ENCODE measurements at places on chromosomes 16 and 17.

DNA sequence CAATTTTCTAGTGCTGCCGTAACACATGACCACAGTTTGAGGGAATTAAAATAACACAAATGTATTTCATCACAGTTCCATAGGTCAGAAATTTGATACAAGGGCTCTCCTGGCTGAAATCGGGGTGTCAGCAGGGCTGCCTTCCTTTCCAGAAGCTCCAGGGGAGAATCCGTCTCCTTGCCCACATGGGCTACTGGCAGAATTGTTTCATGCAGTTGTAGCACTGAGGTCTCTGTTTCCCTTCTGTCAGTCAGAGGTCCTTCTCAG is 20.5 kb downstream of the EIF4A3 start:
- no peak for DNase-seq

- no peak for DNase-seq
These were observed at the start of gene SLC6A4 for GRCh38 chr17:30235386-30236296. TSS of gene SLC6A4 (minus strand) at chr17:30235697. CDS start at chr17:30221958, 13,739 bp downstream.

GRCh38 chr17:39754161-39754957 is 16.6 kb downstream of the GRB7 start:
- DNase-seq = peak; percentile 97

DNA sequence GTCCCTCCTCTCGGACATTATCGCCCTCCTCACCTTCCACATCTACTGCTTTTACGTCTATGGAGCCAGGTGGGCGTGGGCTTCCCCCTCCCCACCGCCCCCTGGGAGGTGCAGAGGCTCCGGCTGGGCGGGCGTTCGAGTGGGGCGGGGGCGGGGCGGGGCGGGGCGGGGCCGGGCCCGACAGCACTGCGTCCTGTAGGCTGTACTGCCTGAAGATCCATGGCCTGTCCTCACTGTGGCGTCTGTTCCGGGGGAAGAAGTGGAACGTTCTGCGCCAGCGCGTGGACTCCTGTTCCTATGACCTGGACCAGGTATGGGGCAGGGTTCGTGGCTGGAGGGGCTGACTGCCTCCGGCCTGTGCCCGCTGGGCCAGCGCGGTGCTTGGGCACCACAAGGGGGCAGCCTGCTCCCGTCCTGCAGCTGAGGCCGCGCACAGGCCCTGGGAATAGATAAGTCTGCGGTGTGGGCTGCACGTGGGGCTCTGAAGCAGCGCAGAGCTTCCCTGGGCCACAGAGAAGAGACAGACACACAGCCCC is 9.2 kb downstream of the PIGQ start:
- DNase-seq = peak; percentile 87

DNA sequence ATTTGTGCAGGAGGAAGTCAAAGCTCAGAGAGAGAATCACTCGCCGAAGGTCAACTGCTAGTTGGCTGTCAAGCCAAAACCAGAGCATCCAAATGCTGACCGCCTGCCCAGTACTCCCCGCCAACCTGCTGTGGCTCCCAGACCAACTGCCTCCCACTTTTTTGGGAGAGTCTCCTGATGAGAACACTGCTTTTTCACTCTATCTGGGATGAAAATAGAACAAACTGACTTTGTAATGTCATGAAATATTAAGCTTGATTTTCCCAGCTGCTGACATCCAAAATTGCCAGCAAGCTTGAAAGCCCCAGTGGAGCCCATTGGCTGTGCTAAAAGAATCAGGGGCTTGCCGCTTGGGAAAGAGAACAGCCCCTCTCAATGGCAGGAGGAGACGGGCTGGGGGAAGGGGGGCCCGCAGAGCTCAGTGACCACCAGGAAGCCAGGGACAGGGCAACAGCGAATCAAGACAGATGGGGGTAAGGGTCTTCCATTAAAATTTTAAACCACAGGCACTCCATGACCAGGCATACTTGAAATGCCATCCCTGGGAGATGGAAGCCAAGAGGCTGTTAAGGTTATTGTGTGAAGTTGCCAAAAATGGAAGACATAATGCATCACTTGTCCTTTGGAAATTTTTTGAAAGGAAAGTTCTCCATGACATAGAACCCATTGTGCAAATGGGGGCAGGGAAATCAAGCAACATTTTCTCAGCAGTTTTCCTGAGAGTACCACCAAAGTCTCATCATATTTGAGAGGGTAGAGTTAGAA is 125.7 kb upstream of the CDH5 start:
- no peak for DNase-seq

DNA sequence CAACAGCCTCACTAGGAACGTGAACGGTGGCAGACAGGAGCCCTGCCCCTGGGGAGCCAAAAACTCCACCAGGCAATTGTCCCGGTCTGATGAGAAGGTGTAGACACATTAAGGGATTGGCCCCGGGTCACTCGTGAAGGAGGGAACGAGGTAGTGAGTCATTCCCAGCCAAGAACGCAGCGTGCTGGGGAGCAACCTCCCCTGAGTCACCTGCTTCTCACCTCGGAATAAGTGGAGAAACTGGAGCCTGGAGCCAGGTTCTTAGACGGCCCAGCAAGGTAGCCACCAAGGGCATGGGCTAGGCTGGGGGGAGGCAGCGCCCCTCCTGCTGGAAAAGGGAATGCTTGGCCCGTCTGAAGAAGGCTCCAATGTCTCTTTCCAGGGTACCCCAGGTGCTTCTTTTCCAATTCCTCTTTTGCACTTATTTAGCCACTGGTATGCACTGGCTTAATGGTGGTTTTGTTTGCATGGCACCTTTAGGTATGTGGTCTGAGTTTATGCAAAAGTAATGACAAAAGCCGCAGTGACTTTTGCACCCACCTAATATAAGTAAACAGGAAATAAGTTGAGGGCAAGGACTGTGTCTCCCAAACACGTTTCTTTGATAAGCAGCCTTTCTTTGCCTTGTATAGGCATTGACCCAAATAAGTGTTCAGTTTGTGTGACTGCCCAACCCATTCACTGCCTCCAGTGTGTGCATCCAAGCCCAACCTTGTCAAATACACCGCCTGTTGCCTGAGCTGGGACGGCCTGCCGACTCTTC is 1.8 kb upstream of the HELZ start:
- no peak for DNase-seq

DNA sequence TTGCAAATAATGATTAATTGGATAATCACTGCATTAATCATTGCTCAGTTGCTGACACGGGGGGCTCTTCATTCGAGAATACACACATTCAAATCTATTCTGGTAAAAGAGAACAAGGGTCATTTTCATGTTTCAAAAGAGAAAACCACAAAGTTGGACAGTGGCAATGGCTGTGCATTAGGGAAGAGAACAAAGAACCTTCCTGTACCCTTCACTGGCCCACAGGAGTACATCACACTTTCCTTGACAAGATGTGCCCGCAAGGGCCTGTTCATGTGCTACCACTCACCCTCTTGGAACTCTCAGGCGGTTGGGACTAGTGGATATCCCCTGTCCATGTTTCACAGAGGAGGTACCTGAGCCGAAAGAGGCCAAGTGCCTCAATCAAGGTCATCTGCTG is 223.2 kb downstream of the ZFHX3 start:
- DNase-seq = no peak

DNA sequence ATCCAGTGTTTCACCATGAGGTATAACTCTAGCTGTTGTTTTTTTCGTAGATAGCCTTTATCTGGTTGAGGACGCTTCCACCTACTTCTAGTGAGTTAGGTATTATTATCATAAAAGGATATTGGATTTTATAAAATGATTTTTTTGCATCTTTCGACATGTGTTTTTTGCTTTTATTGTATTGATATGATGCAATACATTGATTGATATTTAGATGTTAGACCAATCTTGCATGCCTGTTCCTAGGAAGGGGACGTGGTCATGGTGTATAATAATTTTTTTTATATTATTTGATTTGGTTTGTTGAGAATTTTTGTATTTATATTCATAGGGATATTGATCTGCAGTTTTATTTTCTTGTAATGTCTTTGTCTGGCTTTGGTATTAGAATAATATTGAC is 193.3 kb downstream of the HS3ST3B1 start:
- no peak for DNase-seq

DNA sequence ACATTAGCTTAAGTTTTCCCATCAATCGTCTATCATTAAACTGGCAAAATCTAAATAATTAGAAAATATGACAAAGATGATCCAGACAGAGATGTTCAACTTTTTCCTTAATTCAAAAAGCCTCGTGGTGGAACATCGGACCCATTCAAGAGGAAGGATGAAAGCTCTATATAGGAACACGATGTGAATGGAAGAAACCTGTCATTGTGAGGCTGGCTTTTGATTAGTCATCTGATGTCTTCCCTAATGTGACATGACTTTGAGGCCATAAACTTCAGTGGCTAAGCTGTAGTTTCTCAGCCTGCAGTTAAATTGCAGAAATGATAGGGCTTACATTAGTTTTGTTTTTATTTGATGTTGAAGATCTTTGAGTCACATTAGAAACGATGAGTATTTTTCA is 1.0 kb downstream of the AMZ2 start:
- no peak for DNase-seq

DNA sequence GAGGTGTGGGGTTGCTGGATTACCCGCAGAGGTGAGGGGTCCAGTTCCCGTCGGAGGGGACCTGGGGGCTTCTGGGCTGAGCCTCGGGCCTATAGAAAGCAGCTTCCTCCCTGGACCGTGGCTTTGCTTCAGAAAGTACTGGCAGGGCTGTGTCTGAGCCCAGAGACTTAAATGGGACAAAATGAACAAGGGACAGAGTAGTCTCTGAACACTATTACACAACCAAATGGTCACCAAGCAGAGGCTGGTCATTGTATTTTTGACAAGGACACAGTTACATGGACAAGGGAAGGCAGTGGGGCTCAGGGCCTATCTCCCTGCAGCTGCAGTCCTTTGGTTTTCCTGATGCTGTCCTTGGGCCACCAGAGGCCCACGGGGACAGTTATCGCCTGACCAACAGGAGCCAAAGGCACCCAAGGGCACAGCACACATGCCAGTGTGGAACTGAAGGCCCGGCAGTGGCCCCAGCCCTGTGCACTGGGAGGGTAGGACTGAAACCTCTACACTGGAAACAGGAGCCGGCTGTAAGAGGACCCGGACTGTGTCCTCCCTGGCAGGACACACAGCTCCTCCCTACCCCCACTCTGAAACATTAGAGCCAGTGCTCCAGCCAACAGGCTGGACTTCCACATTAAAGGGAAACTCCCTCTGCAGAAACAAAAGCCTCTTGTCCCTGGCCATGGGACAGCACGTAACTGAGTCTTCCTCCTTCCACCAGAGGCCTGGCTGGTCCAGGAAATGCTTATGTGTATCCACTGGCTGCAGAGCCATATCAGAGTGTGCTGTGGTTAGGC is 26.0 kb upstream of the ERN1 start:
- DNase-seq = no peak

DNA sequence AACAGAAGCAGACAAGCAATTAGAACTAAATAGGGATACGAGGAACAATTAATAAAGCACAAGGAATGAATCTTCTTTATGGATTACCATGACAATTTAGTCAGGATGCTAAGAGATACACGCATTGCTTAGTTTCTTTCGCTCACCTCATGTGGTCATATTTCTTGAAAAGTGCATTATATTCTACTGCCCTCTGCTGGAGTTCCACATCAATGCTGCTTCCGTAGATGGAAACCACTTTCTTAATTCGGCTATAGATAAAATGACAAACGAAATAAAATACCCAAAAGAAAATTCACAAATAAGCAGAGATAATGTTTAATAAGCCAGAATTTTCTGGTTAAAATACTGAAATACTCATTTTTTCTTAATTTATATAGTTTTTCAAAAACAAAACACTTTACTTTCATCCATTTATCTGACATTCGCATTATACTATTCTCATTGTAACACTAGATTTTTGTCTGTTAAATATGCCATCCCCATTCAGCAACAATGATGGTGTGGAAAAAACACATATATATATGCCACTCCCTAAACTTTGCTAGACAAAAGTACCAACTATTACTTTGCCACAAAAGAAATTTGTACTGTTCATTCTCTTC is 22.0 kb upstream of the PHLPP2 start:
- peak; percentile 23 for DNase-seq

- no peak for DNase-seq
These were observed 46.4 kb downstream of the MYH11 start for GRCh38 chr16:15810411-15810810.
